Neural crest cell (in vitro differentiated cells): ENCODE measurements at places on chromosomes 2 and 18.

- DNase-seq, result no peak
Measured at GRCh38 chr2:124121760-124122275, 96.7 kb downstream of the CNTNAP5 start.

- no peak for DNase-seq
Measured at GRCh38 chr18:49142216-49142615, 191.5 kb upstream of the SMAD7 start.

DNA sequence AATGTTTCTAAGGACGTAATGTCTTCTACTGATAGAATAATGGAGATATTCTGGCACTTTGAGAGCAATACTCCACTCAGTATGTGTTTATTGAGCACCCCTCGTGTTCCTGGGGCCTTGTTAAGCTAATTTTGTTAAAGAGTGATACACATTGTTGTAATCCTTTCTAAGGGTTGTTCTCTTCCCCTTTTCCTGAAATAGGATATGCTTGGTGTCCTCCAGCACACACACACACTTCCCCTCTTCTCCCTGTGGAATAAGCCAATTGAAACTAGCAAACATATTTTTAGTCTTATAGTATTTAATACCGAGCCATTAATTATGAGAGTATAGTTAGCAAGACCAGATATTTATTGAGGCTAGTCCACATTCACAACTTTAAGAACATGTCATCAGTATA, 114.1 kb downstream of the CRIM1 start:
- DNase-seq, result no peak

GRCh38 chr2:1621501-1621900, 122.8 kb downstream of the PXDN start:
- no peak for DNase-seq

GRCh38 chr2:112033600-112033999, 21.5 kb upstream of the TMEM87B start:
- no peak for DNase-seq
